ENCODE measurements at places on chromosomes 1 and 21. TPM values are rescaled to one million over a fixed set of nuclear protein-coding genes. Genes with fewer than 3 reads are reported as not detected.

DNA sequence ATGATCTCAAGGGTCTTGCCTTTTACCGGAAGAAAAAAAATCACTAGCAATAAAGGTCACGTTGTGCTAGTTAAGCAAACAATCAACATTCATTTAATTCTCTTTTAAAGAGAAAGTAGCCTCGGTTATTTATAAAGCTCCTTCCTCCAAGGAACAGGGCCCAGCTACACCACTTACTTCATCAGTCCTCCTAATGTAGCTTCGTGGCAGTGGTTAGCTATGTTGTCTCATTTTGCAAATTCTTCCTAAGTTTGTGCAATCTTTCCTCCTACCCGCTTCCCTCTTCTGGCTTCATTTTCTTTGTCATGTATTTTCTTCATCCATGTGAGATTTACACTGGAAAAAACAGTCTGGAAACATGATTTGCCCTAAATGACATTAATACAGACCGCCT, 554.2 kb downstream of the NUF2 start:
- no peak for DNase-seq

DNA sequence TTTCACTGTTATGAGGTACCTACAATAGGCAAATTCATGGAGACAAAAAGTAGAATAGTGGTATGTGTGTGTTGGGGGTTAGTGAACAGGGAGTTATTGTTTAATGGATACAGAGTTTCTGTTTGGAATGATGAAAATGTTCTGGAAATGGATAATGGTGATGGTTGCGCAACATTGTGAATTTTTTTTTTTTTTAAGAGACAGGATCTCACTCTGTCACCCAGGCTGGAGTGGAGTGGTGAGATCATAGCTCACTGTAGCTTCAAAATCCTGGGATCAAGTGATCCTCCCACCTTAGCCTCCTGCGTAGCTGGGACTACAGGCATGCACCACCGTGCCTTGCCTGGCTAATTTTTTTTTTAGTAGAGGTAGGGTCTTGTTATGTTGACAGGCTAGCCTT, 34.5 kb upstream of the TRABD2B start:
- peak; percentile 66 for DNase-seq

GRCh38 chr1:229434005-229434640, at the start of gene ACTA1:
ACTA1 (minus strand) TSS chr1:229434094; CDS start chr1:229433115, 979 bp downstream.
- DNase-seq: no peak

GRCh38 chr1:202144402-202145067, at the start of gene ARL8A:
ARL8A (minus strand) TSS chr1:202144737; CDS start chr1:202144572, 165 bp downstream.
- no peak for DNase-seq

DNA sequence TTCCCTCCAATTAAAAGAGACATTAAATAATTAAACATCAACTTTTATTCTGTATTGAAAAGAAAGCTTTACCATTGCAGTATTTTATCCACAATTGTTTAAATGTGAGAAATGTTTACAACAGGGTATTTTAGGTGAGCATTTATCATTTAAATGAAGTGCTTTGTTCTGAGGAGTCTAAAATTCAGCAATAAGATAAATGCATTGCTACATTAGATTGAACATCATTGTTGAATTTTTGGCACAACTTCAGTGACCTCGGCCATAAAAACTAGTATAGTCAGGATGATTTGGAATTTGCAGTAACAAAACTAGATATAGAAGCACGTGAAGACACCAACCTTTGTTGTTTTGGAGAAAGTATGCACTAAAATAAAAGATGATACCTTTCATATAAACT, 692.9 kb downstream of the USP25 start:
- DNase-seq: no peak

DNA sequence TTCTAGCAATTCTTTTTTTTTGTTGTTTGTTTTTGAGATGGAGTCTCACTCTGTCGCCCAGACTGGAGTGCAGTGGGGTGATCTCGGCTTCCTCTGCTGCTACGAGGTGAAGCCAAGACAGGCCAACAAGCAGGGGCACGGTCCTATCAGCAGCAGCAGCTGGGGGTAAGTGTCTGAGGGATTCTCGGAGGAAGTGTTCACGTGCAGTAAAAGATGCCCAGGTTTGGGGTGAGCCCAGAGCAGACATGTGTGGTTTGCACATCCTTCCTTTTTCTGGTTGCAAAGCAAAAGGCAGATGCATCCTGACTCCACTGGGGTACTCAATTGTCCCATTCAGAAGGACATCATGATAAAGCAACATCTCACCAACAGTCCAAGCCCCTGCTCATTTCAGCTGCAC, 27.7 kb downstream of the PIGP start:
- no peak for DNase-seq

GRCh38 chr1:51329443-51330325, 678 bp downstream of the TTC39A start:
- no peak for DNase-seq

GRCh38 chr1:227948493-227949260, 945 bp upstream of the WNT9A start:
- DNase-seq: no peak

DNA sequence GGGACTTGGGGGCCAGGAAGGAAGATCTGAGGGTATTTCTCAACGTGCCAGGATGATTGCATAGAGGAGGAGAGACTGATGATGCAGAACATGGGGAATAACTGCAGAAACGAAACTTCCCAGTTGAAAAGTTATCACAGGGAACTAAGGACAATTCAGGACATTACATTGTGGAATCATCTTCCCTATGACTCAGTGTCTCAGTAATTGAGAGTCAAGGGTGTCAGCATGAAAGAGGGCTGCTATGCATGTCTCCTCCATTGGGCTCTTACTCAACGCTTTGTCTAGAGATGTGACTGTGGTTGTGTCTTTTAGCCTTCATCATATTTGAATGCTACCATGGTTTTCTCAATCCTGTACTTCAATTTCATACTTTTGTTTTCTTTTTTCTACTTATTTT, 48.9 kb upstream of the PTGFR start:
- peak; percentile 69 for DNase-seq

DNA sequence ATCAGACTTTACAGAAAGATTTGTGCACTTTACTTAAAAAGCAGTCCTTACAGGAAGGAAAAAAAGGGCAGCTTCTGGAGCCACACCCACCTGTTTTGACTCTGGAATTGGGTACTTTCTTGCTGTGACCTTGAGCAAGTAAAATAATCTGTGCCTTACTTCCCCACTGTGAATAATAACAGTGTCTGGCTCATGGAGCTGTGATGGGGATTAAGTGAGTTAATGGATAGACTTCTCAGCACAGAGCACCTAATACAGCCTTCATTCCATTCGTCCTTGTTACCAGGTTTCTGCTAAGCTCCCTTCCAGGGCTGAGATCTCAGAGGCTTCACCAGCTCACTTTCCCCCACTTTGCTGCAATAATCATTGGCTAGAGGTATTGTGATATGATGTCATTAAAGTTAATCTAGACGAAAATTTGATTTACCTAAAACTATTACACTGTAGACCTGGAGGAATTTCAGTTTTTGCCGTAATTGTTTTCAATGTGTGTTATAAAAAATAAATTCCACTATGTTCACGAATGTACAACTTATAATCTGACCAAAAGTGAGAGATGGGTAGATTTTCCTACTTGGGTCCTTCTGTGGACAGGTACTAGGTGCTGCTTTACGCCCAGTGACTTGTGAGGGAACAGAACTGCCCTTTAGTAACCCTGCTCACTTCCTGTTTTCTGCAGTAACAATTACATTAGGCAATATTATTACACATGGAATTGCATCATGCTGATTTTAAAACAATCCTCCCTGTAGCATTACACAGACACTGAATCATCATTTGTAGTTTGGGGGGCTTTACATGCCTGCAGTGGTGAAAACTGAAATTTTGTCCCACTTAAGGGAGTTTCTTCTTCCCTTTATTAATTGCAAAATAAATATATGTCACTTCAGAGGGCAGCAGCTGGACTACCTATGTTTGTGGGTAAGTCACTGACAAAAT, 19.7 kb upstream of the ABCG1 start:
- peak; percentile 39 for DNase-seq

- DNase-seq: no peak
Measured at GRCh38 chr21:33339135-33339534, 14.4 kb downstream of the IFNAR1 start.

- DNase-seq: no peak
Measured at GRCh38 chr1:235105051-235106043, 23.3 kb downstream of the TOMM20 start.

DNA sequence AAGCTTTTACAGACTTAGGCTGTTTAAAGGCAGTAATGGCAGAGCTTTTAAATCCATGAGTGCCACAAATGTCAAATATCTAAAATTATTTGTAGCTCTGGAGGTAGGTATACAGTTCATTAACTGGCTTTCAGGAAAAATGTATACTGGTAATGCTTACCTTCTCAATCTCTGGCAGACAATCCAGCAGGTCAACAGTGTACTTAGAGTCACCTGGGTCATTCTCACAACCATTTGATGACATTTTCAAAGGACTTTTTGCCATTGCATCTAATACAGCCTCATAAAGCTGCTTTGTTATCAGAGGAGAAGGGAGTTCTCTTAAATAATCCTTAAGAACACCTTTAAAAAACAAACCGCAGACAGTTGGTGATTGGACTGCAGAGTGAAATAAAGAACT, 31.9 kb downstream of the SYDE2 start:
- DNase-seq: no peak

DNA sequence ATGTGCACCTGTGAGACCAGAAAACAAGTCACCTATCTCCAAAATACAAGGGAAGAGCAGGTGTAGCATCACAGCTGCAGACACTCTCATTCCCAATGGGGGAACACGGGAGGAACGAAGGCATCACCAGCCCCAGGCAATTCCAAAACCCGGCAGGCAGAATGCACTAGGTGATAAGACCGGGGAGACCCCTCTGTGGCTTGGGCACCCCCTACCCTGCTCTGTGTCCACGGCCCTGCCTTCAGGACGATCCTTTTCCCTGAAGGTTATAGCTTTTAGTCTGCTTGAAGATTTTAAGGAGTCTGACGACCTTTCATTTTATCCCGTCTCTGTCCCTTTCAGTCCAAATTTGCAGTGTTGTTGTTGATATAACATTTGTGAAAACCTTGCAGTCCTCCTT, 19.2 kb downstream of the TRPM2 start:
- no peak for DNase-seq

GRCh38 chr1:184068354-184068753, 16.8 kb downstream of the TSEN15 start:
- DNase-seq: no peak

GRCh38 chr1:112954945-112955772, 837 bp downstream of the SLC16A1 start:
- DNase-seq: no peak

- no peak for DNase-seq
Measured at GRCh38 chr1:244084763-244085162, 33.7 kb downstream of the ZBTB18 start.

- DNase-seq: no peak
Measured at GRCh38 chr1:187854457-187854856, 1025.7 kb downstream of the PLA2G4A start.

- DNase-seq: no peak
Measured at GRCh38 chr1:67166196-67166595, at the start of gene IL23R. IL23R (plus strand) TSS chr1:67166454; CDS start chr1:67168121, 1,667 bp downstream.

DNA sequence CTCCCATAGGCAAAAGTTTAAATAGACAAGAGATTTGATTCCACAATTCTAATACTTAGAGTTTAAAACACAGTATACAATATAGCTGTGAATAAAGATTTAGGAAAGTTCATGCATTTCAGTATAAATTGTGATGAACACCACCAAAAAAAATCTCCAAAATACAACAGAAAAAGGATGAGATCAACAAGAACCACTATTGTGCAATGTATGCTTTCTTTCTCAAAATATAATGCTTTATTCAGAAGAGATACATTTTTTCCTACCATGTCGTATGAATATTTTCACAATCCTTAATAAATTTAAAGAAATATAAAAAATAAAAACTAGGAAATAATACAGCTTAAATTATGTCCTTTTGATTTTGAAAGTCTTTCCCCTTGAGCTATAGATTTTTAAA, 1309.2 kb downstream of the MRPL39 start:
- no peak for DNase-seq

- no peak for DNase-seq
Measured at GRCh38 chr1:240706150-240706935, 94.4 kb upstream of the GREM2 start.

DNA sequence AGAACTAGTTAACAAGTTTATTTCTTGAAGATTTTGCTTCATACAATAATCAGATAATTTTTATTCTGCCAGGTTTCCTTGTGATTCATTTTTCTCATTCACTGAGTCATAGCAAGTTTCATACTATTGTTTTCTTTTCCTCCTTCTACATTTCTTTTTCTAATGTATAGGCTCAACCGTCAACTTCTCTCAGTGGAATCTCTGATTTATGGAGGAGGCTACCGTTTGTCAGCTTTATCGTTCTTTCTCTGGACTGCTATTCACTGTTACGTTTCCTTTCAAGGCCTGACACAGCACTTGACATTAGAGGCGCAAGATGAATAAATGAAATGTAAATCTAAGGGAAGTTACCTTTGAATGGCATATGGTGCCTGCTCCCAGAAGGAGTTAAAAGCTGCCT, 284.3 kb upstream of the NR5A2 start:
- DNase-seq: no peak

GRCh38 chr1:73327180-73327793, 870.7 kb downstream of the LRRIQ3 start:
- no peak for DNase-seq

GRCh38 chr1:191520345-191520744, 637.9 kb upstream of the RGS18 start:
- DNase-seq: no peak

The SLAMF9 gene
- total RNA-seq: not detected

The CCDC17 gene
- not detected for total RNA-seq

The AJAP1 gene
- 2.4 TPM for total RNA-seq

The EVA1C gene
- total RNA-seq: 0.29 TPM

The SLC27A3 gene
- total RNA-seq: 5.1 TPM

The COL16A1 gene
- 5.2 TPM for total RNA-seq

The HPCAL4 gene
- total RNA-seq: 0.07 TPM

The OR10J1 gene
- total RNA-seq: not detected

The RASSF5 gene
- 3.5 TPM for total RNA-seq
